Fibroblast of lung (primary cell): ENCODE measurements at places on chromosomes 4 and X. TPM values are rescaled to one million over a fixed set of nuclear protein-coding genes. Genes with fewer than 3 reads are reported as not detected.

DNA sequence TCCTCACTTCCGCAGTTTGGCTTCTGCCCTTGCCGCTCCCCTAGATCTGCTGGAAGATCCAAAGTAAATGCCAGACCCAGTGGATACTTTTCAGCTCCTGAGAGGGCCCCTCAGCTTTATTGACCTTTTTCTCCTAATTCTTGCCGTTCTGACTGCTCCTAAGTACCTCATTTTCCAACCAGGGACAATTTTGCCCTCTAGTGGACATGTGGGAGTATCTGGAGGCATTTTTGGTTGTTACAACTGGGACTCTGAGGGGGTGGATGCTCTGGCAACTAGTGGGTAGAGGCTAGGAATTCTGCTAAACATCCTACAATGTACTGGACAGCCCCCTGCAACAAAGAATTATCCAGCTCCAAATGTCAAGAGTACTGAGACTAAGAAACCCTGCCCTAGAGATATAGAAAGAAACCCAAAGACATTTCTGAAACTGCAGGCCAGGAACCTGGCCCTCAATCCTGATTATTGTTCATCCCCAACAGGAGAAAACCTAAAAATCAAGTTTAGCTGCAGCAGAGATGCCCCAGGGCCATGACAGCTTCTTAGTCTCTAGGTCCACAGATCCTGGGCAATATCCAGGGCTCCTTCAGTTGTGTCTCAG is 3.4 kb downstream of the TEX13B start:
- no peaks in the 10 kb centered on the region for H3K4me1 ChIP-seq
- peak; percentile 14 for DNase-seq
- no peak overlapping the region for H3K27ac ChIP-seq
- H3K36me3 ChIP-seq, result no peaks in the 10 kb centered on the region
- no peaks in the 10 kb centered on the region for H3K27me3 ChIP-seq

DNA sequence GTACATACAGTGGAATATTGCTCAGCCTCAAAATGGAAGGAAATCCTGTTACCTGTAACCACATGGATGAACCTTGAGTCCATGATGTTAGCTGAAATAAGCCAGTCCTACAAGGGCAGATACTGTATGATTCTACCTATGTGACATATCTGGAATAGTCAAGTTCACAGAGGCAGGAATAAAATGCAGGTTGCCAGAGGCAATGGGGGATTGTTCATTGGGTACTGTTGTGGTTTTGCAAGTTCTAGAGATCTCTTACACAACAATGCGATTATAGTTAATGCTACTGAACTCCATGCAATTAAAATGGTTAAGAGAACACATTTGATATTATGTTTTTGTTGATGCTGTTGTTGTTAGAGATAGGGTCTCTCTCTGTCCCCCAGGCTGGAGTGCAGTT is 74.6 kb downstream of the SHROOM2 start:
- H3K27ac ChIP-seq, result no peak overlapping the region
- no peaks in the 10 kb centered on the region for H3K27me3 ChIP-seq
- no peak for DNase-seq
- H3K4me3 ChIP-seq, result no peak overlapping the region

- H3K36me3 ChIP-seq, result no peaks in the 10 kb centered on the region
- no peak overlapping the region for H3K4me3 ChIP-seq
- no peaks in the 10 kb centered on the region for H3K4me1 ChIP-seq
- DNase-seq, result no peak
- no peaks in the 10 kb centered on the region for H3K27me3 ChIP-seq
Measured at GRCh38 chrX:1496076-1496475, 40.9 kb downstream of the P2RY8 start.

DNA sequence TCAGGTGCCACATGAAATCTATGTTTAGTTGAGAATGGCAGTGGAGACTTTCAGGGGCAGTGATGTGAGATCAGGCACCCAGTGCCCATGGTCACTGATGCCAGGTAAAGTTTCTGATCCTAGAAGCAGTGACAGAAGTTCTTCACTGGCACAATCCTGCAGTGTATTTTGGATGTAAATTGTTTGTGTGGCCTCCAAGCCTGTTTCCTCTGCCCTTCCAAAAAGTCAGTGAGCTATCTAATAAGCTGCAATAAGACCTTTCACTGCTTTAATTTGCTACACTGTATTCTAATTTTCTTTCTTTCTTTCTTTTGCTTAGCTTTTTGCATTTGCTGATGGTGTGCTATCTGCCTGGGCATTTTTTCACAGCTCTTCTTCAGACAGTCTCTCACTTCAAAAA is 1348.6 kb downstream of the ADGRL3 start:
- H3K4me1 ChIP-seq, result no peaks in the 10 kb centered on the region
- no peaks in the 10 kb centered on the region for H3K27me3 ChIP-seq
- DNase-seq, result no peak
- H3K4me3 ChIP-seq, result no peak overlapping the region
- no peaks in the 10 kb centered on the region for H3K36me3 ChIP-seq
- no peak overlapping the region for H3K27ac ChIP-seq

BTC gene
- total RNA-seq, result 3.1 and 7.8 TPM in 2 replicates

DNA sequence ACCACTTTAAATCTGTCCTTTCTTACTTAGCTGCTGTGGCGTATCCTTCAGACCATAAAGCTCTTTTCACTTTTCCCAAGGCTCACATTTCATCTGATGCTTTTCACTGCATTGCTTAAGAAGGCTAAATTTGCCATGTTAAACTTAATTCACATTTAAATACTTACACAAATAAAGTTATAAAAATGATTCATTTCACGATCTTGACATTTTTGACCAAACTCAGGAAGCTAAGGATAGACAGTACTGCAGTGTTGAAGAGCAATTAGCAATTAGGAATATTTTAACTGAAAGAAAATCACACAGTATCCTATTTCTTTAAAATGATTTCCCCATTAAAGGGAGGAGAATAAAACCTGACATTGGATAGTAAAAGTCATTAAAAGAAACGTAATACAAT is 1038.6 kb downstream of the STPG2 start:
- H3K4me1 ChIP-seq, result no peaks in the 10 kb centered on the region
- no peak overlapping the region for H3K4me3 ChIP-seq
- no peak for DNase-seq

MTMR8 gene
- total RNA-seq, result 0.66 and 1.0 TPM in 2 replicates

DNA sequence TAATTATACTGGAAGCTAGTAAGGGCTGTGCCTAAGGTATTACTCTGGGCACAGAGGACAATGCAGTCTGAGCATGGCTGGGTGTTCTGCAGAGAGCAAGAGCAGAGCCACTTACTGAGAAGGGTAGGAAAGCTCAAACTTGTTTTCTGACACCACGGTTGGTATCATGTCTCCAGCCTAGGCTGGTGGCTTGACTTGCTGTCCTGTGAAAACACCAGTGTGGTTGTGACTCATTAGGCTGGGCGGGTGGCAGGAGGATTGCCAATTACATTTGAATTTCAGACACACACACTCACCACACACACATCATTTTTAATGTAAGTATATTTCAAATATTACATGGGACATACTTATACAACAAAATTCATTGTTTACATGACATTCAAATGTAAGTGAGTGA is 19.7 kb upstream of the MTM1 start:
- peak; percentile 57 for DNase-seq
- no peaks in the 10 kb centered on the region for H3K27me3 ChIP-seq
- no peak overlapping the region for H3K4me3 ChIP-seq
- H3K36me3 ChIP-seq, result no peaks in the 10 kb centered on the region
- no peak overlapping the region for H3K27ac ChIP-seq
